ENCODE measurements at places on chromosomes 7 and 10. TPM values are rescaled to one million over a fixed set of nuclear protein-coding genes. Genes with fewer than 3 reads are reported as not detected.

The CHAT gene
- total RNA-seq = 0.84 TPM

DNA sequence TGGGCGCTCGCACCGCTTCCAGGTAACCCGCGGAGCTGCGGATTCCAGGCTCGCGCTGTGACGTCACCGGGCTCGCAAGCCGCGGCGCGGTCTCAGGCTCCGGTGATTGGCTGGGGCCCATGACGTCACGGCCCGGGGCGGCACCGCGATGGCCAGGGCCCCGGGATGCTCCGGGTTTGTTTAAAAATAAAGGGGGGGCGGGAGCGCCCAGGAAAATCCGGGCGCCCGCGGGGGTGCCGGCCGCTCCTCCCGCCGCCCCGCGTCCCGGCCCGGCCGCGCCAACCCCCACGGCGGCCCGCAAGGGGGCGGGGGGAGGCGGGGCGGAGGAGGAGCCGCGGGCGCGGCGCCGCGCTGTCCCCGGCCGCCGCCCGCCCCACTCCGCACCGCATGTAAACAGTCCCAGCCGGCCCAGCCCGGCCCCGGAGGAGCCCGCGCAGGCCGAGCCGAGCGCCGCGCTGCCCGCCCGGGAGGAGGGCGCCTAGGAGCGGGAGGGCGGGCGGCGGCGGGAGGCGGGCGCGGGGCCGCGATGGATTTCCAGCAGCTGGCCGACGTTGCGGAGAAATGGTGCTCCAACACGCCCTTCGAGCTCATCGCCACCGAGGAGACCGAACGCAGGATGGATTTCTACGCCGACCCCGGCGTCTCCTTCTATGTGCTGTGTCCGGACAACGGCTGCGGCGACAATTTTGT, at the start of gene MTURN:
MTURN (plus strand) TSS at position 376 of the 690 bp plus-strand sequence; CDS start at position 527, 151 bp downstream.
- DNase-seq = peak; percentile 92

DNA sequence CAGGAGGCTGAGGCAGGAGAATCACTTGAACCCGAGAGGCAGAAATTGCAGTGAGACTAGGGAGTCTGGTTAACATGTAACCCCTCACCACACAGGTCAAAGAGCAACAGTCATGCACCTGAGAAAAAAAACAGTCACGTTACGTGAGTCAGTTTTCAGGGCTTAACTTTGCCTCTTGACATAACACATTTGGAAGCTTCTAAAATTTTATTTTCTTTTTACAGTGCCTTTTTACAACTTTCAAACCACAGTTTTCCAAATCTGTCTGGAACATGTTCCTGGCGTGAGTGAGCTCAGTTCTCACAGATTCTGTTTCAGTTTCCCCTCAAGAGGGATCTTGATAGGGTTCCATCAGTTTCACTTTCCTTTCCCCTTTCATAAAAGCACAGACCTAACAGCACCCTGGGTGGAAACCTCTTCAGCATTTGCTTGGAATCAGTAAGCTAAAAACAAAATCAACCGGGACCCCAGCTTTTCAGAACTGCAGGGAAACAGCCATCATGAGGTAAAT, 4.4 kb downstream of the IFIT3 start:
- no peak for DNase-seq

GRCh38 chr10:79168210-79168609, 99.4 kb downstream of the ZMIZ1 start:
- no peak for DNase-seq

GRCh38 chr7:20193242-20193777, 23.9 kb downstream of the MACC1 start:
- no peak for DNase-seq
